ENCODE measurements at places on chromosomes 11 and 22.

DNA sequence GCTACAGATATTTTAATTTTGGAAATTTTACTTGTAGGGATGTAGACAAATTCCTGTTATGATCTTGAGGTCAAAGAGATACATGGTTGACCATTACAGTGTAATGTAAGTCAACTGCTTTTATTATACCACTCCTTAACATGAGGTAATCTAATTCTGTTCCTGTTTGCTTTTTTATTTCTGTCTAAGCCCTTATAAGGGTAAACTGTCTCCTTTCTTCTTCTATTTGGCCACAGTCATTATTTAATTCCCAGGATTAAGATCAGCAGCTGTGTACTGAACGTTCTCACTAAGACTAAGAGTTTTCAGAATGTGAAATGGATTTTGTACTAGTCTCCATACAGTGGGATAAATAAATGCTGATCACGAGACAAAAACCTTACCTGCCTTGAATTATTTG is 32.8 kb downstream of the C2CD3 start:
- DNase-seq, result no peak

DNA sequence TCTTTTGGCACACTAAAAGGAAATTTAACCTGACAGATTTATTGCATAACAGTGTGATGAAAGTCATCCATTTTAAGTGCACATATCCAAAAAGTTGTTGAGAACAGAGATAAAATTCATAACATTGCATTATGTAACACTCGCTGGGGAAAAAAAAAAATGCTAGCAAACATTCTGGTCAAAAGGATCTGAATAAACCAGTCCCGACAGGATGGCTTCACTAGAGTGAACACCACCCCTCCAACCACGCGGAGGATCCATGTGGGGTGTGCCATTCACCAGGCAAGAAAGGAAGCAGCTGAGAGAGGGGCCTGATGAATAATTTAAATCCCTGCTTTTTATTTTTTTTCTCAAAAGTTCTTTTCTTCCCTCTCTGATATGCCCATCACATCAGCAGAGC is 258.7 kb downstream of the DCDC1 start:
- no peak for DNase-seq

- no peak for DNase-seq
These were observed 424.8 kb downstream of the SOX6 start for GRCh38 chr11:15931497-15931896.

GRCh38 chr11:125262194-125262829 is 97.8 kb downstream of the PKNOX2 start:
- peak; percentile 26 for DNase-seq

GRCh38 chr22:50314455-50315288 is 7.2 kb upstream of the PLXNB2 start:
- no peak for DNase-seq

DNA sequence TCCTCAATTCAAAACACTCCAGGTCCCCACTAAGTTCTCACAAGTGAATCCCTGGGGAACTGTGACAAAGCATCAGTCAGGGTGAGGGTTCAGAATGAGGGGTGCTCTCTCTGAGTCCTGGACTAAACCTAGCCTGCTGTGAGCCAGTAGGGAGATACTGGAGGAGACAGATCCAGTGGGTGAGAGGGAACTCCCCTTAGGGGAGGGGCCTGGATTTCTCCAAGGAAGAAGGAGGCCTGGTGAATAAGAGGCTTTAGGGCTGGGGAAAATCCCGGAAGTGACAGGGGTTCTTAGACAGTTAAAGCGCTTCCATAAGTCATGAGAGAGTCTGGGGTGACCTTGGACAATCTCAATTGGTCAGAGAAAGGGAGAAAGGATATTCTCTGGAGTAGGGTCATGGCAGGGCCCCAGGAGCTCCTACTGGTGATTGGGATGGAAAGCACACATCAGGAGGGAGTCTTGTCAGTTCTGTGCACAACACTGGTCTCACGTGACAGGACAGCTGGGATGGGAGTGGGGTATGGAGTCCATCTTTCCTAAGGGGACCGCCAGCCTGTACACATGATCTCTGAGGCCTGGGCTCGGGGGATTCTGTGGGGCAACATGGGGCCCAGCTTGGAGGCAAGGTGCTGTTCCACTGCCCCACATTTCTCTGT is 1.5 kb downstream of the TBC1D10A start:
- no peak for DNase-seq

DNA sequence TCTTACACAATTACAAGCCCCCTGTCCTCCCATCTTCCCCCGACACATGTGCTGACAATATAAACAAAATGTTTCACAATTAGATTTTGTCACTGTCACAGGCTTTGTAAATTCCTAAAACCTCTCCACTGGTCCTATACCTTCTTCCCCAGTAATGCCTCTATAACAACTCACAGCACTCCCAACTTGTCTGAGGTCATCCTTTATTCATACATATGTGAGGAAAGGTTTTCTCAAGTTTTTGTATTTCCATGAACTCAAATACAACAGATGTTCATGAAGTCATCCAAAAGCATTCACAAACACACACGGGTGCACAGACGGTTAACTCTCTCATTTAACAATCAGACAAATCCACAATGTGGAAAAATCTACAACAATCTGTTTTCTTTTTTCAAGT is 1.9 kb downstream of the OR52H1 start:
- DNase-seq, result no peak

GRCh38 chr11:82004537-82005213 is 729.0 kb downstream of the FAM181B start:
- no peak for DNase-seq

DNA sequence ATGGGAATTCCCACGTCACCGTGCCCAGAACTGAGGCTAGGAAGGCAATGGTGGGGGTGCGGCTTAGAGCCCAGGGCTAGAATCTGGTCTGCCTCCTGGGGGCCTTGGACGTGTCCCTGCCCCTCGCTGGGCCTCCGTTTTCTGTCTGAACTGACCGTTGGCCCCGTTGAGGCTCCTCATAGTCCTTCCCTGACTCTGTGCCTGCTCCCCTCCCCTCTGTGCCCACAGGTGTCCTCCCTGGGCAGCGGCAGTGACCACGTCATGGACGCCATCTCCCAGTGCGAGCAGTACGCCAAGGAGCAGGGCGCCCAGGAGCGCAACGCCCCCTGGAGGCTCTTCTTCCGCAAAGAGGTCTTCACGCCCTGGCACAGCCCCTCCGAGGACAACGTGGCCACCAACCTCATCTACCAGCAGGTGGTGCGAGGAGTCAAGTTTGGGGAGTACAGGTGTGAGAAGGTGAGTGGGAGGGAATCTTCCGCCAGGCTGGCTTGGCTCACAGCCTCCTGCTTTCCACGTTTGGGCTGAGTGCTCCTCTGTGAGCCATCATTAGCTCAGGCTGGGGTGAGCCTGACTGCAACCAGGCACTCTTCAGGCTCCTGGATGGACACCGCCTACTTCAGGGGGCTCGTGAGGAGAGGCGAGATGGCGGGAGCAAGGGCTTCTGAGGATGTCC is 63.9 kb downstream of the MYO7A start:
- DNase-seq, result peak; percentile 18

DNA sequence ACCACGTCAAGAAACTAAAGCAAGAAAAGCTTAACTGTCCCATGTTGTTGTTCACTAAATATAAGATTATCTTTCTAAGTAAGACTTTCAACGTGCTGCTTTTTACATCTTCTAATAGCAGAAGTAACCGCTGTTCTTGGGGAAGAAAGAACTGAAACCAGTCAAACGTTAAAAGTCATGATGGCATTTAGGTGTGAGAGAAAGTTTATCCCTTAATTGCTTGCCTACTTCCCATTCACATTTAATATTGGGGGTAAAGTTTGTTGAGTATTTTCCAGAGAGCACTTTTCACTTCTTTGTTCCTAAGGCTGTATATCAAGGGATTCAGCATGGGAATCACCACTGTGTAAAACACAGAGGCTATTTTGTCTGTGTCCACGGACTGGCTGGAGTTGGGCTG is 970 bp downstream of the OR5B21 start:
- DNase-seq, result no peak

- DNase-seq, result peak; percentile 37
These were observed 23.5 kb downstream of the SUN2 start for GRCh38 chr22:38732251-38732815.

- no peak for DNase-seq
These were observed 30.6 kb downstream of the TECTA start for GRCh38 chr11:121131656-121132055.

DNA sequence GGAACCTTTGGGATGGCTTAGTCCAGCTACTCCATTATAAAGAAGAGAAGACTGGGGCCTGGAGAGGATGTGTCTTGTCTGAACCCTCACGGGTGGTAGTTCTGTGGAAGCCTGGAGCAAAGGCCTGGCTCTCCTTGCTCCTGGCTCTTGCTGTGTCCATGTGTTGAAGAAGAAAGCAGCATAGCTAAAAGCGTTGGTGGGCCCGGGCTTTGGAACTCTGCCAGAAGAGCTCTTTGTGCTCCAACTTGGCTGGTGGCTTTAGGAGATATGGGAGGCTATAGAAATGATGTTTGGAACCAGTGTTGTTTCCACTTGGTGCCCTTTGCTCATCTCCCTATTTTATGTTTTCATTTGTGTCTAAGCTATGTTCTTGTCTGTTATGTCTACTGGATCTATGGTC is 131.1 kb downstream of the DBX1 start:
- peak; percentile 60 for DNase-seq

DNA sequence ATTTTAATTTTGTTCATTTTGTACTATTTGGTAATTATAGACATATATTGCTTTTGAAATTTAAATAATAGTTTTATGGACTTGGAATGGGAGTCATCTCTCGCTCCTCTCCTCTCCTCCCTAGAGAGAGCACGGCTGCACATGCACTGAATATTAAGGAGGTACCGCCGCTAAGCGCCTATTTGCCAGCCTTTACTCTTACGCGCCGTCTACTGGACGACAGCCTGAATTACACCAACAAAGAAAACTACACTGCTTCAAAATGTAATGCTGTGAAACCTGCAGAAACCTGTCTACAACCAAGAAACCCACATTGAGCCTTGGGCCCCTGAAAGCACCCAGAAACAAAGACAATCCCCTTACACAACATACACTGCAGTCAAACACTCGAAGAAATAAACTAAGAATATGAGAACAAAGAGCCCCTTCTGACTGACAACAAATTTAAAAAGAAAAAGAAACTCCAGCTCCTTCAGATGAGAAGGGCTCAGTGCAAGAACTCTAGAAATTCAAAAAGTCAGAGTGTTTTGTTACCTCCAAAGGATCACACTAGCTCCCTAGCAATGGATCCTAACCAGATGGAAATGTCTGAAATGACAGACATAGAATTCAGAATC is 737.2 kb downstream of the LRRC4C start:
- DNase-seq, result no peak

- DNase-seq, result no peak
These were observed 74.1 kb upstream of the WNT7B start for GRCh38 chr22:46050916-46051614.

DNA sequence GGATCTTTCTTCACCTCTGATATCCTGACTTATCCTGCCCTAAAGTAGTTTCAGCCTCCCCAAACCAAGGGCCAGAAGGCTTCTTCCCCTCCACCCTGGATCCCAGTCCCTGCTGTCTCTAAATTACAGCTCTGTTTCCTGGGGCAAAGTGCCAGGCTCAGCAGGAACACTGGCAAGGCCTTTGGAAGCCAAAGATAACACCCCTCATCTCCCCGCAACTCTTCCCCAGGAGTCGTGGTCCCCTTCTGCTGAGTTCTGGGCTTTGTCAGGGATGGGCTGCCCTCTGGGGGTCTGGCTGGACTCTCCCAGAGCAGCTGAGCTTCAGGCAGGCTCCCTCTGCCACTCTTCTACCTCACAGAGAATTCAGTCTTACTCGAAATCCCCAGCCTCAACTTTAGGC is 53.8 kb upstream of the AMPD3 start:
- no peak for DNase-seq

GRCh38 chr11:115527534-115528125 is 23.4 kb upstream of the CADM1 start:
- DNase-seq, result peak; percentile 71

- DNase-seq, result no peak
These were observed 769.8 kb downstream of the BRD1 start for GRCh38 chr22:49057910-49058309.

DNA sequence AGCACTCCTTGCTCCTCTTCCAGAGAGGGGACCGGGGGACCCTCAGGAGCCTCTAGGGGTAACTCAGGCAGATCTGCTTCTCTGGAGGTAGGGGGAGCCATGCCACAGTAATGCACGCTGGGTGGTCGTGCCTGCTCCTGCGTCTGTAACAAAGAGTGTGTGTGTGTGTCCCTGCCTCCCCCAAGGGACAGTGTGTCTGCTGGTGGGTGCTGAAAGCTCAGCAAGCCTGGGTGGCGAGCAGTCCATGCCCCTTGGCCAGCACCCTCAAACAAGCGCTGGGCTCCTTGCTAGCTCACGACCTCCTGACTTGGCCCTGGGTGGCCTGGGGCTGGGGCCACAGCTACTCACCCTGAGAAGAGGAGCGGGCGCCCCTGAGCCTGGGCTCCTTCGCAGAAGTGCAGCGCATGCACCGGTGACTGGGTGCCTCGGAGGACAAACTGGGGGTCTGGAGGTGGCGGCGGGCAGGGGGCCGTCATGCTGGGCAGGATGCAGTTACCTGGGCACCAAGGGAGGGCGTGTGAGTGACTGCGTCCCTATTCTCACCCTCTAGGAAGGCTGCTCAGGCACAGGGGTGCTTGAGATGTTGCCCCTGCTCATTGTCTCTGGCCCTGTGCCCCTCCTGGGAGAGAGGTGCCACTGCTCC is 33.7 kb downstream of the GNB1L start:
- no peak for DNase-seq

DNA sequence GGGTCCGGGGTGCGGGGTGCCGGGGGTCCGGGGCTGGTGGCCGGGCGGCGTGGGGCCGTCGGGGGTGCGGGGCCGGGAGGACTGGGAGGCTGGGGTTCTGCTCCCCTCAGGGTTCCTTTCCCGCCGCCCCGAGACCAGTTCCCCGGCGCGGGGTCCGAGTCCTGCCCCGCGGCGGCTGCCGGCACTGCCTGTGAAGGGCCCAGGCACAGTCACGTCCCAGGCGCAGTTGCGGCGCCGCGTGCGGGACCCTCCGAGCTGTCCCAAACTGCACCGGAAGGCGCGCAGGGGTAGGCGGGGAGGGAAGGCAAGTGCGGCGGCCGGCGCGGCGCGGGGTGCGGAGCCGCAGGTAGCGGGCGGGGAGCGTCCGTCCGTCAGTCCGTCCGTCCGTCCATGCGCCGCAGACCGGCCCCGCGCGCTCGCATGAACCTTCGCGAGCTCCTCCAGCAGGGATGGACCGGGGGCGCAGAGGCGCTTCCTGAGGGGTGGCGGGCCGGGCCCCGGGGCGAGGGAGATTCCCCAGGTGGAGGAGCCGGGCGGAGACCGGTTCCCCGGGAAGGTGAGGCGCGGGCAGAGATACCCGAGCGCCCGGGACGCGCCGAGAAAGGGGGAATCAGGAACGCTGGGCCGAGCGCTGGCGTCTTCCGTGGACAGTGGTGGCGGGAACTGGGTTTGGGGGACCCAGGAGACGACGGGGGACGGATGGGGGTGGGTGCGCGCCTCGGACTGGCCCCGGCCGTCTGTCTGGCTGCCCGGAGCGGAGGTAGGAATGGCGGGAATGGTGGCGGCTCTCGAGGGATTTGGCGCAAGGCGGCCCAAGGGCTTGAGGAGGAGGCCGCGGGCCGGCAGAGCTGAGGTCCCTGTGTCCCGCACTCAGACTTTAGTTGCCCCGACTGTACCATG is 3.1 kb upstream of the ADORA2A start:
- no peak for DNase-seq

- DNase-seq, result peak; percentile 25
These were observed 557.2 kb downstream of the BUD13 start for GRCh38 chr11:116215471-116216113.

All from NCI-H345 (cell line).